ENCODE measurements at places on chromosomes 6 and 20. TPM values are rescaled to one million over a fixed set of nuclear protein-coding genes. Genes with fewer than 3 reads are reported as not detected.
A peak's percentile ranks its signal among the peaks of the same experiment; 100 is the strongest.

- DNase-seq = no peak
These were observed 23.6 kb upstream of the HLA-E start for GRCh38 chr6:30465595-30466306.

- DNase-seq = no peak
These were observed 42.6 kb upstream of the MTHFD1L start for GRCh38 chr6:150822932-150823331.

DNA sequence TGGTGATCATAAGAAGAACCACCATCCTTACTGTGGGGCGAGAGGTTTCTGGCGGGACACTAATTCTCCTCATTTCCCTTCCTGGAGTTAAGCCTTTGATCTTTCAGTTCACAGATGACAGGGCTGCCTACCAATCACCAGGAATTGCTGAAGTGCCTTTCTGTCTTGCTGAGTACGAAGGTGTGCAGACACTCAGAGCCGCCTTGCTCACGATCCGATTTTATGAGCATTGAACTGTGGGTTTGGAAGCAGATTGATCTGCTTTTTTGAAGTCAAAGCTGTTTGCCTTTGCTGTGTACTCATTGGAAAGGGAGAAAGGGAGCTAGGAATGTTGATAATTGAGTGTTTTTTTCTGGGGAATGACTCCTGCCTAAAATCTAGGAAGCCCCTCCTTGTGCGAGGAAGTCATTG is 129.1 kb upstream of the SALL4 start:
- DNase-seq = no peak

Gene TRIM39
- 8.3 TPM for total RNA-seq

GRCh38 chr6:106450653-106451052 is 90.1 kb downstream of the CRYBG1 start:
- DNase-seq = no peak

Gene CCM2L
- 10.3 TPM for total RNA-seq

- DNase-seq = no peak
These were observed 42.2 kb downstream of the NFATC2 start for GRCh38 chr20:51500311-51500710.

Gene GPSM3
- 6.3 TPM for total RNA-seq

Gene THBS2
- 10.6 TPM for total RNA-seq

Gene FAM162B
- 3.8 TPM for total RNA-seq

Gene MEP1A
- not detected for total RNA-seq

Gene OR12D3
- total RNA-seq = not detected

Gene PKIB
- not detected for total RNA-seq

DNA sequence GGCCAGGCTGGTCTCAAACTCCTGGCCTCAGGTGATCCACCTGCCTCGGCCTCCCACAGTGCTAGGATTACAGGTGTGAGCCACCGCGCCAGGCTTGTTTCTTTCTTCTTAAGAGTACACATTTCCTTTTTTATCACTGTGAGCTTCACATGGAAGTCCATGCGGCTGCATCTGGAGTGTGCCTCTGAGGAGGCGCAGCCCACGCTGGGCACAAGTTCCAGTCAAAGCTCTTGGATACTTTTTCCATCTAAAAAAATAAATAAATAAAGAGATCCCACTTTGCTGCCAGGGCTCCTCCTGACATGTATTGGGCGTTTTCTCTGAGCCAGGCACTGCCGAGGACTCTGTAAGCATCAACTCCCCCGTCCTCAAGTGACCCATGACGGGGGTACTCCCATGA is 123.0 kb downstream of the PREX1 start:
- no peak for DNase-seq

GRCh38 chr6:125910527-125910926 is 46.0 kb upstream of the HINT3 start:
- no peak for DNase-seq

Gene RAB44
- 0.08 TPM for total RNA-seq

- peak; percentile 56 for DNase-seq
These were observed 65.4 kb upstream of the SLCO4A1 start for GRCh38 chr20:62576815-62577489.

Gene RRAGD
- 126 TPM for total RNA-seq

- DNase-seq = no peak
These were observed 8.1 kb upstream of the OCSTAMP start for GRCh38 chr20:46558511-46558959.

GRCh38 chr6:73262671-73263569 is at the start of gene KHDC1:
KHDC1 (minus strand) TSS chr6:73263196; CDS start chr6:73242517, 20,679 bp downstream.
- DNase-seq = no peak

DNA sequence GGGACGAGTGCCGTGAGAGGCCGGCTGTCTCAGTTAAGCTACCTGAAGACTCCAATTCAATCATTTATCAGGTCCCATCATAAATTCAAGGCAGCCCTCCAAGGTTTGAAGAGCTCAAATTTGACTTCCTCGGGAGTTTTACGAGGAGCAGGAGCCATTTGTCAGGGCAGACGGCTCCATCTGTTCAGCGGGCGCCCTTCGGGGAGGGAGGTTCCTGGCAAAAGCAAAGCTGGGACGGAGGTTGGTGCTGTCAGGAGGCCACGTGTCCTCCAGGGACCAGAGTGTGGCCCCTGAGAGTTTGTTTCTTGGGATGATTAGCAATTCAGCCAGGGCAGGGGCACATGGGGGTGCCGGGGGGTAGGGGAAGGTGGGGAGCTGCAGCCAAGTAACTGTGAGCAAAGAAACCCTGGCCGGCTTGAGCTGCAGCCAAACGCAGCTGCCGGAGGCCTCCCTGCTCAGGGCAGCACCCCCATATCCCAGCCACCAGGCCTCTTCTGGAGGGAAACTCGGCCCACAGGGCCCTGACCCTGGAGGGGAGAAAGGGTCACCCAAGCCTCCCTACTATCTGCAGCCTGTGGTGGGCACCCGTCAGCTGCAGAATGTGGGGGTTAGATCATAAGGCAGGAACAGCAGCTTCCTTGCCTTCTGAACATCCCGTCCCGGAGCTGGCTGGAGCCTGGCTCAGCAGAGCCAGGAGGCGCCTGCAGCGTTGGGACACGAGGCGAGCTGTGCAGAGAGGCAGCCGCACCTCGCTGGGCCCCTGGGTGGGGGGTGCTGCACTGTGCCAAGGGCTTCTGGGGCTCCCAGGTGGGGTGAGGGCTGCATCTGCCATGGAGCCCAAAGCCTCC is 63.6 kb upstream of the GATA5 start:
- no peak for DNase-seq

Gene SMPDL3A
- total RNA-seq = 4.5 TPM

- DNase-seq = no peak
These were observed 45.0 kb upstream of the KIF25 start for GRCh38 chr6:167952512-167952859.

DNA sequence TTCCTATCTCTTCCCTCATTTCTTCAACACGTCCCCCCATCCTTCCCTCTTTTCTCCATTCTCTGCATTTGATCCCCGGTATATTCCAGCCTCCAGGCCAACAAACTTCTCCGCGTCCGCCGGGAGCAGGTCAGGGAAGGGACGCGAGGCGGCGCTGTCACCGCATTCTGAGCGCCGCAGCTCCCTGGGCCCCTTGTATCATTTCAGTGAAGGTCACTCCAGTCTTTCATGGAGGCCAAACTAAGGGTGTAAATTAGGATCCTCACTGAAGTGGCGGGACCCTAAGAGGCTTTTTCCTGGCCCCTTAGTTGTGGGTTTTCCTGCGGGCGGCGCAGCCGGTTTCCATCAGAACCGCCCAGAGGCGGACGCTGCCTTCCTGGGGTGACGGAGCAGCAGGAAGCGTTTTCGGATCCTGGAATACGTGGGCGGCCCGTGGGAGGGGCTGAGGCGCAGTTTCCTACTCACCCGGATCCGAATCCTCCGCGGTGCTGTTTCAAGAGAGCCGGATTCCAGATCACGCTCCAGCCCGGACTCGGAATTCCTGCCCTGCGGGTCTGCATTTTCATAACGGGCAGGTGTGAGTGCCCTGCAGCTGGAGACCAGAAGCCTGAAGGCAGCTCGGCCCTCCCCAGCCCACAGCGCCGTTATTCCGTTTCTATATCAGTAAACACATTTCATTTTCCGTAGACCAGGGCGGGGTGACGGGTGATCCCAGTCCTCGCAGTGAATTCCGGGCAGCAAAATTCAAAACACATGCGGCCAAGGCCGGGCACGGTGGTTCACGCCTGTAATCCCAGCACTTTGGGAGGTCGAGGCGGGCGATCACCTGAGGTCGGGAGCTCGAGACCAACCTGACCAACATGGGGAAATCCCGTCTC is 3.6 kb upstream of the MICA start:
- peak; percentile 95 for DNase-seq

DNA sequence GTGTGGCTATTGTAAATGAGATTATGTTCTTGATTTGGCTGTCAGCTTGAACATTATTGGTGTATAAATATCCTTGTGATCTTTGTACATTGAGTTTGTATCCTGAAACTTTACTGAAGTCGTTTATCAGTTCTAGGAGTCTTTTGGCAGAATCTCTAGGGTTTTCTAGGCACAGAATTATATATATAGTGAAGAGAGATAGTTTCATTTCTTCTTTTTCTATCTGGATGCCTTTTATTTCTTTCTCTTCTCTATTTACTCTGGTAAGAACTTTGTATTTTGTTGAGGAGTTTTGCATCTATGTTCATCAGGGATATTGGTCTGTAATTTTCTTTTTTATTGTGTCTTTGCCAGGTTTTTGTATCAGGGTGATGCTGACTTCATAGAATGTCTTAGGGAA is 589.2 kb upstream of the MAN1A1 start:
- DNase-seq = no peak

- DNase-seq = peak; percentile 70
These were observed 73.0 kb upstream of the NHSL1 start for GRCh38 chr6:138572167-138572875.

Gene TNFRSF6B
- 1.0 TPM for total RNA-seq

GRCh38 chr20:3692706-3693294 is 11.0 kb upstream of the ADAM33 start:
- DNase-seq = no peak

DNA sequence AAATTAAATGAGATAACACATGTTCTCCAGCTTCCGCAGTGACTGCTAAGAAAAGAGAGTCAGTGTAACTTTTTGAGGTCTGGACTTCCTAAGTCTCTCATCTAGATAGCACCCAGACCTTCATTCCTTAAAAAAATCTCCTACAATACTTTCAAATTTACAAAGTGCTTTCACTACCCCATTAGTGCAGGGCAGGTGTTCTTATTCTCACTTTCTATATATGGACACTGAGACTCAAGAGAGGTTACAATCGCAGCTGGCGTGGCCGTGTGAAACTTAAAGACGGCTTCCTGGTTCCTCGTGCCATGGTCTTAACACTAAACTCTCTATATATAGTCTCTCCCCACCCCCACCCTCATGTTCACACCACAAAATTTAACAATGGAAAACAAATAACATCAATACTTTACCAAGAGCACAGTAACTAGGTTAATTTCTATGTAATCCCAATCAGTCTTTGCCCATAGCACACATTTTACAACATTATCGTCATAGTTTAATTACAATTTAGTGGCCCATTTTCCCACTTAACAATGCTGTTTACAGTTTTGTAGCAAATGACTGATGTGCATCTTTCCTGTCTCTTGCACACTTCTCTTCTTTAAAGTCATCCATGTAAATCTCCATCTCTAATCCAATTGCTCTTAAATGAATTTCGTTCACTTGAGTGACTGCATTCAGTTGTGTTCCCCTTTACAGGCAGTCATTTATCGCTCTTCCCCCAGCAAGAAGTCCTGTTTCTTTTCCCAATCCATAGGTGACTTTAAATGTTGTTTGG is 78.8 kb upstream of the ARID1B start:
- DNase-seq = no peak

- DNase-seq = no peak
These were observed 79.5 kb upstream of the VSTM2L start for GRCh38 chr20:37823296-37823980.

GRCh38 chr20:35166242-35166830 is 5.5 kb upstream of the PROCR start:
- no peak for DNase-seq

- no peak for DNase-seq
These were observed 54.3 kb upstream of the CNR1 start for GRCh38 chr6:88220493-88220892.

Gene FAM110A
- 2.6 TPM for total RNA-seq

- DNase-seq = no peak
These were observed 5.9 kb downstream of the HLA-A start for GRCh38 chr6:29948277-29948676.

GRCh38 chr6:18415671-18416340 is 28.7 kb downstream of the RNF144B start:
- no peak for DNase-seq

GRCh38 chr6:121533321-121533841 is 97.9 kb downstream of the GJA1 start:
- DNase-seq = no peak

Gene LKAAEAR1
- total RNA-seq = not detected

GRCh38 chr6:26155061-26155930 is 68.1 kb downstream of the HFE start:
- peak; percentile 78 for DNase-seq

Gene FANCE
- total RNA-seq = 4.1 TPM

Gene BPI
- not detected for total RNA-seq

Gene TGM3
- total RNA-seq = not detected

Gene TMEM63B
- total RNA-seq = 44.5 TPM

- no peak for DNase-seq
These were observed 37.6 kb downstream of the GOPC start for GRCh38 chr6:117564681-117565080.

DNA sequence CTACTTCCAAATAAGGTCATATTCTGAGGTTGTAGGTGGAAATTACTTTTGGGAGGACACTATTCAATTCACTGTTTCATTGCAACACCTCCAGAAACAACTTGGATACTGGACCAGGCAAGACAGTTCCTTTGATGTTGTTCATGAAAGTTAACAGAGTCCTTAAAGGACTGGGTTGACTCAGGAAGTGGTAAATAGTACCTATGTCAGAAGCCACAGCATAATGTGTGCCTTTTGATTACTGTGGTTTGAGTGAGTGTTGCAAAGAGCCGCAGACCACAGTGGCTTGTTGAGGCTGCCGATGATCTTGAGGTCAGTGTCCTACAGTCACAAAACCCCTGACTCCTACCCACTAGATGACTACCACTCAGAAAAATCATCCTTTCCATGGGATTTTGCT is 10.9 kb downstream of the IL20RA start:
- no peak for DNase-seq

- DNase-seq = no peak
These were observed 4.7 kb downstream of the TULP1 start for GRCh38 chr6:35508027-35508426.

Gene RBM38
- total RNA-seq = 89.6 TPM

DNA sequence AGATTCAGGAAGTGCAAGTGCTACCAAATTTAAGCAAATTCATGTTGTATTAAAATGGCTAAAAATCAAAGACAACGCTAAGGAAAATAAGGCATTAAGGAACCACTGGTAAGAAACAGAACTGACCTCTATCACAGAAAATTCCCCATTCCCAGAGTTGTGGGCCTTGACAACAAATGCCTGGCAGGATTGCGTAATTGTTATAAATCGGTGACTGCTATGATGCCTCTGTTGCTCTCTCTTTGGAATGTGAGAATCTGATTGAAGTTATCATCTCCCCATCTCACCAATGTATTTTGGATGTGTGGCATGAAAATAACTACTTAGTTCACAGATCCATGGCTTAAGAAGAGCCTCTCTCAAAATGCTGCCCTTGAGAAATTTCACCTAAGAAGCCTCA is 257.3 kb downstream of the OGFRL1 start:
- no peak for DNase-seq

Measured in Right ventricle myocardium inferior (tissue), 1 donor.